CD4-positive, alpha-beta memory T cell (primary cell): ENCODE measurements at places on chromosomes 5 and 9. TPM values are rescaled to one million over a fixed set of nuclear protein-coding genes. Genes with fewer than 3 reads are reported as not detected.

Gene SNCB
- not detected for total RNA-seq

Gene OR2Y1
- total RNA-seq = not detected

- DNase-seq = no peak
Observed at GRCh38 chr9:135218331-135219225, 131.1 kb downstream of the OLFM1 start.

DNA sequence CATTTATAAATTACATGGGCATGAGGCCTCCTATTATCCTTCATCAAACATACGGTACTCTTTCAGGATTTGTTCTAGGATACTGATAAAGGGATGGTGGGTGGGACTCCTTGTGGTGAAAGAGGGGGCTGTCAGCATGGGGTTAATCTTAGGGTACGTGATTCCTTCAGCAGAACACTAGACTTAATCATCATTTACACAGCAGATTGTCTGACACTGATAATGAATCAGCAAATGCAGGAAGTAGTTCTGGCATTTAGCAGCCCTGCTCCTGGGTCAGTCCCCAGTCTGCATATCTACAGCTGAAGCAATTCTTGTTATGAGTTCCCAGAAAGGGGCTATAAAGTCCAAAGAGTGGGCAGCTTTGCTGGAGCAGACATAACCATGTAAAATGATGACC is 384.6 kb downstream of the SPOCK1 start:
- DNase-seq = no peak

DNA sequence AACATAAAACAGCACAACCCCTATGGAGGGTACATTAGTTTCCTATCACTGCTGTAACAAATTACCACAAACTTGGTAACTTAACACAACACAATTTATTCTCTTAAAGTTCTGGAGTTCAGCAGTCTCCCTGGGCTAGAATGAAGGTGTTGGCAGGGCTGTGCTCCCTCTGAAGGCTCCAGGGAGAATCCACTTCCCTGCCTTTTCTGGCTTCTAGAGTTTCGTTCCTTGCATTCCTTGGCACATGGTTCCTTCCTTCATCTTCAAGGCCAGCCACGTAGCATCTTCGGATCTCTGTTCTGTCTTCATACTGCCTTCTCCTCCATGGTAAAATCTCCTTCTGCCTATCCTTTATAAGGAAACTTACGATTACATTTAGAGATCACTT is 25.0 kb upstream of the GSN start:
- DNase-seq = no peak
